ENCODE measurements at places on chromosomes 16 and 17. TPM values are rescaled to one million over a fixed set of nuclear protein-coding genes. Genes with fewer than 3 reads are reported as not detected.

Gene EARS2
- total RNA-seq: 24.0 TPM

Gene MEIOC
- not detected for total RNA-seq

Gene CACNA1G
- 3.1 TPM for total RNA-seq

Gene SOX9
- total RNA-seq: 25.5 TPM

Gene PRSS53
- total RNA-seq: 3.8 TPM

Gene SCNN1B
- total RNA-seq: 33.4 TPM

- no peak for DNase-seq
Observed at GRCh38 chr17:68514831-68515635, 2.8 kb downstream of the PRKAR1A start.

DNA sequence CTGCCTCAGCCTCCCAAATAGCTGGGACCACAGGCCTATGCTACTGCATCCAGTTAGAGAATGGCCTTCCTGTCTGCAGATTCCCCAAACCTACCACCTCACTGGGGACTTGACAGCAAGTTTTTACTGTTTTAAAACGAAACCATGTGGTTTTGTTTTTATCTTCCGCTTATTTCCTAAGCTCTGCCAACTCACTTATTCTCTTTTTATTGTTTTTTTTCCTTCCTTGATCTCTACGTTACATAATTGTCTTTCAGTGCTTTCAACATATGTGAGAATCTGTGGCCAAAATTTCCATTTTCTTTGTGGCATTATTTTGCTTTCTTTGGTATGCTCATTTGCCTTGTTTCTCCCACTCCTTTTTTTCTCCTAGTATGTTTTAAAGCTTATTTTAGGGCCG is 14.6 kb upstream of the SLC38A7 start:
- no peak for DNase-seq

DNA sequence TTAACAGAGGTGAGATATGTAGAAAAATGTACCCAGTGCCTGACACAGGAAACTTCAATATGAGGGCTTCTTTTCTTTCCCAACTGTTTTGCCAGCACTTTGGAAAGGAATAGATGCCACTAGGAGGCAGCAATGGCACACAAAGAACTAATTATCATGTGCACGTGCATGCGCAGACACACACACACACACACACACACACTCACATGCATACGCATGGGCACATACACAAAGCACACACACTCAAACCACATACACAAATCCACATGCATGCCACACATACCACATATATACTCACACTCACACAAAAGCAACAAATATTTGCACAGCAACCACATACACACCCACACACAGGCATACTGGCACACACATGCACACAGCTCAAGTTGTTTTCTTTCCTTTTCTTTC is 8.8 kb upstream of the CEP112 start:
- DNase-seq: peak; percentile 17

GRCh38 chr17:69503711-69504110 is 89.2 kb downstream of the MAP2K6 start:
- DNase-seq: no peak

DNA sequence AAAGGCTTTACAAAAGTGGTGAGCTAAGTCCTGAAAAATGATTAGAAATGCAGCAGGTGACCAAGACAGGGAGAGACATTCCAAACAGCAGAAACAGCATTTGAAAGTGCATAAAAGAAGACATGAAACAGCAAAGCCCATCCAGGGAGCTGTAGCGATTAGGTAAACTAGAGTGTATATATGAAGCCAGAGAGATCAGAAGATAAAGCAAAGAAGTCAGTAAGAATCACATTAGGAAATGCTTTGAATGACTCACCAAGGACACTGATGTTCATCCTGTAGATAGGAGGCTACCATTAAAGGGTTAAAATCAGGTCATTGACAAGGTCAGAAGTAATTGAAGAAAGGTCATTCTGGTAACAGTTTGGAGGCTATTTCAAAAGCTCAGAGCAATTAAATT is 27.6 kb upstream of the VAT1L start:
- DNase-seq: no peak

- DNase-seq: no peak
Observed at GRCh38 chr16:27717726-27718125, 167.8 kb downstream of the KATNIP start.

DNA sequence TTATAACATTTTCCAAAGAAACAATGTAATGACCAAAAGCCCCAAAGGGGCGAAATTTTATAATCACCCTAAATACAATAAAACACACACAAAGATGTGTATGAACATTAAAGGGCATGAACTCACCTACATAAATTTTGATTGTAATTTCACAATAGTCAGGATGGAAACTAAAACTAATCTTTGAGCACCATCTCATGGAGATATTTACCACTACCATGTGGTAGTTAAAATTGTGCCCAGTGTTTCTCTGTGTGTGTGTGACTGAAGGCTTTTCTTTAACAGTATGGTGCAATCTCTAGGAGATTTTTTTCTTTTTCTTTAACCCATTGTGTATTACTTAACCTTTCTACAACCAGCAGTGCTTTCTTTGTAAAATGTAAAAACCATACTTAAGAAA is 19.7 kb upstream of the MEIOC start:
- DNase-seq: no peak

- DNase-seq: no peak
Observed at GRCh38 chr17:68428498-68429172, 28.7 kb downstream of the WIPI1 start.

GRCh38 chr17:81487487-81488275 is 24.9 kb downstream of the ACTG1 start:
- peak; percentile 93 for DNase-seq

DNA sequence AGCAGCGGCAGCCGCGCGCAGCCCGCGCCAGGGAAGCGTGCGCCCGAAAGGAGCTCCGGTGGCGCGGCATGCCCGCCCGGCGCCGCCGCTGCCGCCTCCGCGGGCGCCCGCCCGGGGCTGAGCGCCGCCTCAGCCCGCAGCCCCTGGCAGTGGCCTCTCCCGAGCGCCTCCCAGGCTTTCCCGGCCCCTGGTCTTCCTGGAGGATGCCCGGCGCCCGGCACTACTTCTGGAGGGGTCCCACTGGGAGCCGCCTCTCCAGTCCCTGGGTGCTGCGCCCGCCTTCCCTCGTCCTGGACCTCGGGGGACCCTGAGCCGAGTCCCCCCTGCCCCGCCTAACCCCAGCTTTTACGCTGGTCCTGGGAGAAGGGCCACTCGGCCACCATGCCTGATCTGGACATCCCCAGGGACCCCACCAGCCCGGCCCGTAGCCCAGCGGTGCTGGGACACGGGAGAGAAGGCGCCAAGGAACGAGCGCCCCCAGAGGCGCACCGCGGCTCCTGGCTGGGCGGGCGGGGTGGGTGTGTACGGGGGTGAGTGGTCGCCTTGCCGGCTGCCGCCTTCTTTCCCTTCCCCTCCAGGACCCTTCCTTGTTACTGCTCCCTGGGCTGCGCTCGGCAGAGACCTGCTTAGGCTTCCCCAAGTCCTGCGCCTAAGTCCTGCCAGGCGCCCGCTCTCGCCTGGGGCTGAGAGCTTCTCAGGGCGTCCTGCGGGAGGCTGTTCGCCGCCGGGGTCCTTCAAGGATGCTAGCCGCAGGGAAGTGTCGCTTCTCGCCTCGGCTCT is 704 bp downstream of the ASIC2 start:
- DNase-seq: no peak

GRCh38 chr16:10980813-10981212 is 36.4 kb downstream of the CLEC16A start:
- DNase-seq: no peak

Data from lower leg skin (tissue), 4 donors.